Heart right ventricle (tissue), 16 donors: ENCODE measurements at places on chromosomes 2 and 18. TPM values are rescaled to one million over a fixed set of nuclear protein-coding genes. Genes with fewer than 3 reads are reported as not detected.

Gene CDKL4
- 0.47 TPM for total RNA-seq

Gene NT5DC4
- not detected for total RNA-seq

Gene KCNIP3
- 3.8 TPM for total RNA-seq

Gene HADHA
- total RNA-seq = 411 TPM

Gene MYCN
- total RNA-seq = 0.60 TPM

Gene SPHKAP
- 81.4 TPM for total RNA-seq
